ENCODE measurements at places on chromosomes 2 and 18.

GRCh38 chr18:42305869-42306593 is 351.0 kb downstream of the PIK3C3 start:
- no peak for DNase-seq

- no peak for DNase-seq
Observed at GRCh38 chr2:122083256-122084048, 328.0 kb downstream of the TSN start.

DNA sequence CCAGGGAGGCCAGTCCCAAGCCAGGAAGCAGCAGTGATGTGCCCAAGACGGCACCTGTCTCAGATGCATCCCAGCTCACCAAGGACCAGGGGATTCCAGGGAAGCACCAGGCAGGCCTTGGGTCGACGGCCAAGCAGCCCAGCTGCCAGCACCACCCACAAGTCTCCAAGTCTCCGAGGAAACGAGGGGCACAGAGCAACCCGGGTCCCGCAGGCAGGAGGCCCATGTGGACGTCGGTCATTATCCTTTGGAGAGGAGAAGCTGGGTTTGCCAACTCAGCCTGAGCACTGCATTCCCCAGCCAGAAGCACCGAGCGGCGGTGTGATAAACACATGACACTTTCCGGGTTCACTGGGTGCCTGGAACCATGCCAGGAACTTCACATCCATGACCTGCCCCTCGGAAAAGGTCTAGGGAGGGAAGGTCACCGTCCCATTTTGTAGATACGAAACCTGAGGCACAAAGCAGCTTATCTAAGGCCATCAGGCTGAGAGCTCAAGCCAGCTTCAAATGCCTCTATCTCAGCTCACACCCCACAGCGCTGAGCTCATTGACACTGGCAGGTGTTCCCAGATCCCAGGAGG is 104.5 kb downstream of the ZNF516 start:
- no peak for DNase-seq

GRCh38 chr18:79489899-79490625 is 94.3 kb downstream of the NFATC1 start:
- DNase-seq, result no peak

DNA sequence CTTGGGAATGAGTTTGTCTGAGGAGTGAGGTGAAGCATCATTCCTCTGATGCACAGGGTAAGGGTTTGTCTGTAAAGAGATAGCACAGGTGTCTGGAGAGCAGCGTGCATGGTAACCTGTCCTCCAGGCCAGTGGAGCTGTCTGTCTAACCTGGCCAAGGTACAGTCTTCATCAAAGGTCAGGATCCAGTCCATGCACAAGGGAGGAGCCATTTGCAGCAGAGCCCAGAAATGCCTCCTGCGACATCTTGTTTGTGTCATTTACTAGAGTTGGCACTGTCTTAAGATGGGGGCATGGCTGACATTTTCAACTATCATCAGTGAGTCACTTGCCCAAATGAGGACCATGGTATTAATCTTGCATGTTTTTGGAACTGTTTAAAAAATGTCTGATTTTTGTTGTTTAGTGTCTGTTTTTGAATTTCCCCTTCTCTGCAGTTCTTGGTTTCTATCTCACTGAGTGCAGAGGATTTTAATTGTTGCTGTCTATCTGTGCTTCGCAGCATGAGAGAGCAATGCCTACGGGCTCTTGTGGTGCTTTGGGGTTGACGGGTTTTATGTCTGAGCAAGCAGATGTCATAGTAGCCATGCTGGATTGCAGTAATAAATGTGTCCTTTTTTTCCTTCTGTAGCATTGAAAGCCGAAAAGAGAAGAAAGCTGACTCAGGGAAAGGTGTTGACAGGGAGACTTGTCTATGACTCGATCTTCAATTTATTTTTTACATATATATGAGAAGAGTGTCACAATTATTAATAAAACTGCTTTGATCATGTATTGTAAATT is 91.3 kb downstream of the DPP4 start:
- DNase-seq, result no peak

DNA sequence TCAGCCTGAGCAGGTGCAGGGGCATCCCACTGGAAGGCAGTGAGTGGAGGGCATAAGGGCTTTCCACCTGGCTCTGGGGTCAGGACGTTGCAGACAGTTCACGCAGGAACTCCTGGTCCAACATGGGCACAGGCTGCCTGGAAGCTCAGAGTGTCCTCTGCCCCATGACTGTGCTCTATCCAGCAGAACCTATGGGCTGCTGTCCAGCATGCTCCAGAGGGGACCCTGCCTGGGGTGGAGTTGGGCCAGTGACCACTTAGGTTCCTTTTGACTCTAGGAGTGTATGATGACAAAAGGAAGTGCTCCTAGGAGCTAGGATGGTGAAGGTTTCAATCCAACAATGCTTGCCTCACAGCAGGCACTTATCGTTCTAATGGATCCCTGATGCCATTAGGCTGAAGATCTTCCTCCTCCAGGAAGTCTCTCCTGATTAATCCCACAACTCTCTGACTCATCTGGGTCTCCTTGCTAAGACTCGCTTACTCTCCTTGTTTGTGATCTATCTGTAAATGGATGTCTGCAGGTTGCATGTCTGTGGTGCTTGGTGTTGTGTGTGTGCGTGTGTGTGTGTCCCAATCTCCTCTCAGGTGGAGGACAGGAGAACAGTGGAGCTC is 224.0 kb downstream of the CELF4 start:
- no peak for DNase-seq

- DNase-seq, result no peak
Observed at GRCh38 chr2:195998070-195998469, 70.6 kb downstream of the DNAH7 start.

- DNase-seq, result no peak
Observed at GRCh38 chr2:204871231-204871953, 326.1 kb downstream of the PARD3B start.

DNA sequence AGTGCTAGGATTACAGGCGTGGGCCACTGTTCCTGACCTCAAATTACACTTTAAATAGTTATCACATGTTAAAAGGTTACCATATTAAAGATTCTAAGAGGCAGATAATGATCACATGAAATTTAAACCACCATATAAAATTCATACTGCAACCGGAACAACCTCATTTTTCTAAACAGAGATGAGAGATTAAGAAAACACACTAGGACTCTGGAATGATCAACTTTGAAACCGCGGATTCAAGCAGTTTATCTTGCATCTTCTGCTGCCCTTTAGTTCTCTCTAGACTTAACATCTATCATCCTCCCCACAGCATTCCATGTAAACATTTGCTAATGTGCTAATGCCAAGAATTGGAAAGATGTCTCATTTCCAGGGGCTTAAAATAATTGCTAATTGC is 115.8 kb downstream of the PIGN start:
- no peak for DNase-seq

- no peak for DNase-seq
Observed at GRCh38 chr2:90076311-90076710, 1384.8 kb downstream of the RPIA start.

DNA sequence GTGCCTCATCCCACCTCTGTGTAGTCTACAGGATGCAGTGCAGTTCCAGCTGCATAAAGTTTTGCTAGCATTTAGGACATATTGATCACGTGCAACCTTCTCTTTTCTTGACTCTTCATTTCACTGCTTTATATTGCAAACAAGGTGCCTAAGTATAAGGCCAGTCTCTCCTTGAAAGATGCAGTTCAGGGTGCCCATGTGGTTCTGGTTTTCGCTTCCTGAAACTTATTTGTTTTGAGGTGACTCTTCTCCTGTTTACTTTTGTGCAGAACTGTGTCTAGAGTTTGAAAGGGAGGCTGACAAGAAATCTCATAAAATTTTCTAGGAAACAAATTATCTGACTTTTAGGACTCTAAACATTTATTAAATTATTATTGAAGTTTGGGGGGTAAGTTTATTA is 189.9 kb downstream of the UBE2E3 start:
- no peak for DNase-seq

DNA sequence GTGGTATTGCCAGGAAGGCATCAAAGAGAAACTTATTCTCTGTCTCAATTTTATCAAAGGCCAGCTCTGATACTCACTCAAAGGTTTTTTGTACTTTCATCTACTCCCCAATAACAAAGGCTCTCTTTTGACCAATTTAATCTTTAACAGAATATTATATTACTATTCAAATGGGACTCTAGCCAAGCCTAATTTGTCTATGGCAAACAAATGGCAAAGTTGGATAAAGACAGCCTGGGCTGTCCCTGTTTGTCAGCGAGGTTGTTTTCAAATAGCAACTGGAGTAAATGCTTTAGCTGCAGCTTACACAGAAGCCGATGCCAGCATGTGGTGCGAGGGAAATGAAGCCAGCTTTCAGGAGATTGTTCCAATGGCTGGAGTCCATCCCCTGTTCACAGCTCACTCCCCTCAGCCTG is 80.1 kb upstream of the CTNNA2 start:
- no peak for DNase-seq

DNA sequence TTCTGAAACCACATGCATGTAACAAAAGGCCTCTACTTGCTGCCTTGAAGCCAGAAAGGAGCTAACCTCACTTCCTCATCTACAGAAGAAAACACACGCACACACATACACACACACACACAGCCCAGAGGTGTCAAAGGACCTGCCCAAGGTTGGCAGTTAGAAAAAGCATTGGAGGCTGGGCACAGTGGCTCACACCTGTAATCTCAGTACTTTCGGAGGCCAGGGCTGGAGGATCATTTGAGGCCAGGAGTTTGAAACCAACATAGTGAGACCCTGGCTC is 125.9 kb upstream of the RNF152 start:
- no peak for DNase-seq

DNA sequence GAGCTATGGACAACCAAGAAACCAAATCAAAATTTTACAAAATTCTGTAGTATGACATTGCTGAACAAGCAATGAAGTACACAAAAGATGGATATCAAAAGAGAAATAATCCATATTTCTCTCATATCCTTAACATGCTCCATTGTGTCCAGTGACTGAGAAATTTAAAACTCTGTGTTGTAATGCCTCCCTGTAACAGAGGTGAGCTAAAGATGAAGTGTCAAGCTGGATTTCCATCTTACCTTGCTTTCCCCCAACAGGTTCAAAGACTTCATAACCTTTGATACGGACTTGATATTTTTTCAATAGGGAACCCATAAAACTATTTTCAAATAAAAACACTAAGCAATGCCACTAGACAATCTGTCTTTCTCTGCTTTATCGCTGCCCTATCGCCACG is 95.7 kb upstream of the SERTAD2 start:
- no peak for DNase-seq

Data from stimulated activated CD4-positive, alpha-beta T cell treated with anti-CD3 and anti-CD28 coated beads, TNF-alpha, amount 100 ng/mL, for 1 hour (primary cell).